ENCODE measurements at places on chromosomes 5 and 9. TPM values are rescaled to one million over a fixed set of nuclear protein-coding genes. Genes with fewer than 3 reads are reported as not detected.

ANKRD20A1 gene
- total RNA-seq = 0.33 TPM

SMIM33 gene
- not detected for total RNA-seq

GABRA1 gene
- total RNA-seq = not detected

ABO gene
- not detected for total RNA-seq

SLC25A2 gene
- total RNA-seq = 0.58 TPM

SPOCK1 gene
- total RNA-seq = 0.77 TPM

PCDHGA1 gene
- 0.31 TPM for total RNA-seq

PCDHB5 gene
- total RNA-seq = not detected

RNF14 gene
- 19.7 TPM for total RNA-seq

PCDHB2 gene
- total RNA-seq = 0.13 TPM

HAPLN1 gene
- total RNA-seq = 0.27 TPM

- no peak for DNase-seq
Measured at GRCh38 chr5:156456857-156457256, 129.9 kb downstream of the SGCD start.

- DNase-seq = no peak
Measured at GRCh38 chr5:160297776-160298175, 14.6 kb downstream of the CCNJL start.

- DNase-seq = no peak
Measured at GRCh38 chr9:79580055-79580454, 8.3 kb downstream of the TLE4 start.

- DNase-seq = no peak
Measured at GRCh38 chr5:142671801-142672200, 14.1 kb downstream of the FGF1 start.

GRCh38 chr9:34701023-34701768 lies 8.7 kb downstream of the CCL21 start:
- DNase-seq = no peak

DNA sequence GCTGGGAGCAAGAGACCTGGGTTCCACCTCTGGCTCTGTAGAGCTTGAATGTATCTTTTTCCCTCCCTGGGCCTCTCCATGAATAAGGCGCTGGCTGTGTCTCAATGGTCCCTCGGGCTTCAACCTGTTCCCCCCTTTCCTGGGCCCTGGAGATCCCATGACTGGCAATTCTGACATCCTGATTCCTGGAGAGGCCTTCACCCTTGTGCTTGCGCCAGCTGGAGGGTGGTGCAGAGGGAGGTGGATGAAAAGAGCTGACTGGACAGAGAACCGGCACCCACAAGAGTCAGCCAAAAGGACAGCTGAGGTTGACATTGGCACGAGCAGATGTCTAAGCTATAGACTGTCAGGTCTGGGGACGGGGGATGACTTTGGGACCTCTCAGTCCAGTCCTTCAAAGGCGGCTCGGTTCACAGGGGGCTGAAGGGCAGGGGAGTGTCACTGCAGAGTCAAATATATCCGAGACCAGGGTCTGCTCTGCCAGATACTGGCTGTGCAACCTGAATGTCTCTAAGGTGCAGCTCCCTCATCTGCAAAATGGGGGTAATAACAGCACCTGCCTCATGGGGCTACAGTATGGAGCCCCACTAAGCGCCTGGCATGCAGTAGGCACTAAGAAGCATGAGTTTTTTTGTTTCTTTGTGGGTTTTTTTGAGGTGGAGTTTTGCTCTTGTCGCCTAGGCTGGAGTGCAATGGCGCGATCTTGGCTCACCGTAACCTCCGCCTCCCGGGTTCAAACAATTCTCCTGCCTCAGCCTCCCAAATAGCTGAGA lies 13.8 kb downstream of the DNM1 start:
- no peak for DNase-seq

- no peak for DNase-seq
Measured at GRCh38 chr5:149664083-149664482, 66.0 kb upstream of the PPARGC1B start.

DNA sequence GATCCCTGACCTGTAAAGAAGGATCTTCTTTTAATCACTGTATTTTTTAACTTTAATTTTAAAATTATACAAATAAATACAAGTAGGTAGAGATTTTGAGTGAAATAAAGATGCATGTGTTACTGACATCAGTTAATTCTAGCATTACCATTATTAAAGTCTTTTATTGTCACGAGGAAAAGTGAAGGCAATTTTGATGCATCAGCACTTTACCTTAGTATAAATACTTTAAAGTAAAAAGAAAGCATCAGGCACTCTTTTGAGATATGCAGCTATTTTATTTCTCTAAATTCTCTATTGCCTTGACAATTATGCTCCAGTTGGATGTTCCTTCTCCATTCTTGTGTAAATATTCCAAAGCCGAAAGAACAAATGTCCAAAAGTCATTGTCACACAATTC lies 4.6 kb downstream of the HTR1A start:
- no peak for DNase-seq

DNA sequence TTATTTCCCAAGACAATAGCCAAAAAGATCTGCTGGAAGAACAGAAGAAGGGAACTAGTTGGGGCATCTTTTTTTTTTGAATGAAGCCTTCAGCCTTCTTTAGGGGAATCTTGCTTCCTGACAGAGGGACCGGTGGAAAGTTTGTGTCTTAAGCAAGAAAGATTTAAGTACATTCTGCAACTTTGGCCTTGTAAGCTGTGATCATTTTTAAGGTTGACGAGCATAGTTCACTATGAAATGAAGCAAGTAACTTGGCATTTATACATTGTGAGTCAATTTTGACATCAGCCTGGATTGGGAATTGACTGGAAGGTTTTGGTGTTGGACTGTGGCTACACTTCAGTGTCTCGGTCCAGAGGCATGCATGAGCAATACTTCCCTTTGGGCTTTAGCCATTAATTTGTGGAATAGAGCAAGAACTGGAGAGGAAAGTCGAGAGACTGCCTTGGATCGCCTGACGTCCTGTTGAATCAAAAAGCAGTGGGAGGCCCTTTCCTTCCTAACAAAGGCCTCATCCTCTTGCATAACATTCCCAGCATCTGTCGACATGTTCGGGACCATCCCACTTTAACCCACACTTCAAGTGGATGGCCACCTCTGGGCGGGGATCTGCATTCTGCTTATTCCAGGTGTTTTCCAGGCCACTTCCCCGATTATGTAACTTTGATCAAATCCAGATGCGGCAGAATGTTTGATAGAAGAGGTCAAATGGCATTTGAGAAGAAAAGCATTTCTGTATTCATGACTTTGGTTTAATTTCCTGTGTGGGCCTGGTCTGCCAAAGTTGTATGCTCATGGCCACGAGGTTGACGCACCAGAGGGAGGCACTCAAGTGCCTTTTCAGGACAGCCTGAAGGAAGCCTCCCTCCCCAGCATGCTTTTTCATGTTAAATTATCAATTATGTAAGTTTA lies 12.5 kb downstream of the ABL1 start:
- DNase-seq = no peak

- peak; percentile 24 for DNase-seq
Measured at GRCh38 chr5:71782393-71782770, 63.3 kb downstream of the CARTPT start.

GRCh38 chr5:176383248-176383905 lies 5.0 kb downstream of the NOP16 start:
- no peak for DNase-seq

DNA sequence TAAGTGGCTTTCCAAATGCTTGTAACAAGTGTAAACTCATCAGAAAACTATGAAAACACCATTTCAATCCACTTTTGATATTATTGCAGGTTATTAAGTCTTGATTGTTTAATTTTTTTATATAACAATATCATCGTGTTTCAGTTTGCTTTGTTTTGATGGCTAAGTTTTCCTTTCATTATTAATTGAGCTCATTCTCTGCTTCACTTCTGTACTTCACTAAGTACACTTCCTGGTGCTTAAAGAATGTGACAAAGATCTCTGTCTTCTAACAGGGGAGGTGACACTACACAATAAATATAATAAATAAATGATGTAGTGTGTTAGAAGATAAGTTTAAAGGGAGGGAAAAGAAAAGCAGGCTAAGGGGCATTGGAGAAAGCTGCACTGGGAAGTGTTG lies 13.0 kb upstream of the RAD23B start:
- no peak for DNase-seq

DNA sequence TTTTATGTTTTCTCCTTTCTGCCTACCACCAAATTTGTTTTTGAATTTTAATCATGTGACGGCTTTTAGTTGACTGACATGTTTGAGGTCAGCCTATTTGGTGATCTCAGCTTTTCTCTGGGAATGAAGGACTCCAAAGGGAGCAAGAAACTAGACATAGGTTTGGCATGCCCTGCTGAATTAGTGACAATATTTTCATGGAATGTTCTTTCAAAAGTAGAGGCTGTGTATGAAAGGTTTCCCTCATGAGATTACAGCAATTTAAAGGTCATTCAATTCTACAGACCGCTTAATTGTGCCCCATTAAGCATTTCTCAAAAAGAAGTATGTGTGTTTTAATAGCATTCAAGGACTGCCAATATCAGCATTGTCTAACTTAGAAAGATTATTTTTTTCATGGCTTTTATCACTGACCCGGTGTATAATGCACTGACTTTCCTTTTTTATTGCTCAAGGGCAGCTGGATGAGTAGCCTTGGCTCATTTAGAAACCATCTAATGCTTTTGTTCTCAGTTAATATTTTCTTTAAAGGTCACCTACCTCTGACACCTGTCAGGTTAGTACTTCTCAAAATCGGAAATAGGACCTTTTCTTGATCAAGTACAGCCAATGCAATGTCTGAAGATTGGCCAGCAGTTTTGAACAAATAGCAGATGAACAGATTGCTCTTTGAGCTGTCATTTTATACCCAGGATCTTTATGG lies 8.1 kb upstream of the MLLT3 start:
- no peak for DNase-seq

GRCh38 chr5:181005791-181006190 lies 17.1 kb downstream of the BTNL3 start:
- DNase-seq = no peak

DNA sequence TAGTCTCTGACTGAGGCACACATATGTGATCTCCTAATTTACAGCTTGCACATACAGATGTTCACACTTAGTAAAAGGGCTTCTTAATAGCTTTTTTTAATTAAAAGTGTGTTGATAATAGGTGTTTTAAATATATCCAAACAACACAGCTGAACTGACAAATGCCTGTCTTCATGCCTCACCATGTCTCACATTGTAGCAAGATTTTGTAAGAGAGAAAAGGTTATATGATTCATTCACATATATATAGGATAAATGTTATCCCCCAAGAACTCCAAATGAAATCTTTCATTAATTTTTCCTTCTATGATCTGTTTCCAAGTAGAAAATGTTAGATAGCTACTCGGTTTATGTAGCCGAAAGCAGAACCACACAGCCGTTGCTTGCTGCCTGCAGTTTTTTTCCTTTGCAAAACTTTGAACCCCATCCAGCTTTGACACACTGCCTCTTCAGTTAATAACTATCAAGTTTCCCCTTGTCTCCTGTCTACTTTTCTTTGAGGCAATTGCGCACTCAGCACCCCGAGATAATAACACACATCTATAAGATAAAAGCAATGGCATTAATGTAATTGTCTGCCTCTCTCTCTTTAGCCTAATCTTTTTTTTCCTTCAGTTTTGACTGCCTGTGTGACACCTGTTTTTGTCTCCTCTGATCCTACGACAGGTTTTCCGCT lies 299.2 kb downstream of the BNC2 start:
- no peak for DNase-seq

DNA sequence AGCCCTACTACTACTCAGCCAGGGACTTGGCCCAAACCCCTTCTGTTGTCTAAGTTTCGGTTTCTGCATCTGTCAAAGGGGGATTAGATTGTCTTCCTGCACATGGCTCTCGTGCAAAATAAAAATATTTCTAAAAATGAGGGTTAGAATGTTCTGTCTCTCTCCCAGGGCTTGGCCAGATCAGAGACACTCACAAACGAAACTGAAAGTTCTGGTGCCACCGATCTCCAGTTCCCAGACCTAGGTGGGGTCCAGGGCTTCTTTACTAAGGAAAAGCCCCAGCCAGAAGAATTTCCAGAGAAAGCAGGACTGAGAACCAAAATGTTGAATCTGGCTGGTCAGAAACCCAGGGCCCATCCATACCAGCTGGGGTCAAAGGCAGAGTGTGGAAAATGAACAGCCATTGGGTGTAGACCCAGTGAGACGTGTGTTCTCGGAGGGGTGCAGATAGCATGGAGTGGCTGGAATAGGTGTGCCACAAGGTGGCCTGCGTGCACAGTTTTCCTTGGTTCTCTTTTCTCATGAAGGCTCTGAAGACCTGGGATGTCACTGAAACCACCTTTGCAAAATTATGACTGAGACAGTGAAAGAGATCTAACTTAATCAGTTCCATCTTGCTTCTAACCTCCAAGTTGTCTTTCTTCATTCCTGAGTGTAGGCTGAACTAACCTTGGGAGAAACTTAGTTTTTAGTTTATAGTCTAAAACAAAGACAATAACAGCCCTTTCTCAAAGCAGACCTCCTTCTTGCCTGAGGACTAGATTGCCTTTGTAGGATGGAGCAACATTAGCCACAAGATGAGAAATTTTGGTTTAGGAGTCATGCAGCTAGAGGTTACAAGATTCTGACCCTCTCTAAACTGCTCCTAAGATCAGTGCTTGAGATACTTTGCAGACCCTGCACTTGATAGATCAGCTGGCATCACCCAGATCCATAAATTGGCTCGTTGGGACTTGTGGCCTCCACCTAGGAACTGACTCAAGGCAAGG lies 2.3 kb upstream of the SLC23A1 start:
- no peak for DNase-seq

GRCh38 chr9:126146254-126147145 lies 180.1 kb upstream of the MVB12B start:
- peak; percentile 15 for DNase-seq

GRCh38 chr5:53431665-53432064 lies 48.8 kb upstream of the FST start:
- DNase-seq = no peak

- DNase-seq = no peak
Measured at GRCh38 chr5:85049020-85049419, 664.3 kb upstream of the EDIL3 start.

GRCh38 chr5:113598926-113599325 lies 85.4 kb downstream of the YTHDC2 start:
- no peak for DNase-seq

- DNase-seq = no peak
Measured at GRCh38 chr9:18208166-18209059, 265.5 kb upstream of the ADAMTSL1 start.

DNA sequence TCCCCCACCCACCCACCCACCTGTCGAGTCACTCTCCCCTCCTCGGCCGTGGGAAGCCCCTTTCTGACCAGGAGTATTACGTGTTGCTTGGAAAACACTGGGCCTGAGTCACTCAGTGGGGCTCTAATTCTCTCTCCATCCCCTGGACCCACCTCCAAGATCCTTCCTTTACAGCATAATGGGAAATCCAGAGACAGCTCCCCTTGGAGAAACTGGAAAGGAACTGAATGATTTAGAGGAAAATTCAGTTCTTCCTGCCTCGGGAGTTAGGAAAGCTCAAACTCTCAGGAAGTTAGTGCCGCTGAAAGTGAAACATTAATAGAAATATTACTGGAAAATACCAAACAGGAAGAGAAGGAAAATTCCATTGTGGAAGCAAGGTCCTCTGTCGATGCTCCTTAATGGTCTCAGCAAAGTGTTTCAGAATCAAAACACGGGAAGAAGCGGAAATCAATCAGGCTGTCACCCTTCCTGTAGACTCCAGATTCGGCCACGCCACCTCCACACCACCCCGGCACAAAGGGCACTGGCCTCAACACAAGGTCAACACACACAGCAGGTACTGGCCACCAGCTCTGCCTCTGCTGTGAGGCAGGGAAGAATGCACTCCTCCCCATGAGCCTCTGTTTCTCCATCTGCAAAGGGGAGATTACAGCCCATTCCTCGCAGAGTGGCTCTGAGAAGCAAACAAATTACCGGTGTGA lies 9.6 kb downstream of the SHB start:
- DNase-seq = no peak
